ENCODE measurements at places on chromosomes 13 and 19.

GRCh38 chr13:37417060-37417441 is 181.5 kb downstream of the POSTN start:
- peak; percentile 33 for DNase-seq

DNA sequence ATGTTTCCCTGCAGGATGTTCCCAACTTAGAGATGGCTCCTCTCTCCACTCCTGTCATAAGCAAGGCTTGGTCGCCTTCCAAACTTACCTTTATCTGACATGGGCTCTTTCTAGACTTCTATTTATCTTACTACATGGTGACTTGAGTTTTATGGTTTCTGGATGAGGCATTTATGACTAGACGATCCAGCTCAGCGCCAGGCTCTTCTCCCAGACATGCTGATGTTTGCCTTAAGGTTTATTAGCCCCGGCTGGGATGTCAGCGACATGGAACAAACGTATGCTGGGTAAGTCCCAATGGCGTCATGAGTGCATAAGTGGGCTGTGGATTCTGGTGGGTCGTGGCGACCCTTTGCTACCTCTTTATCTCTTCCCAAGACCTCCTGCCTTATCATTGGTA is 39.8 kb upstream of the SLC15A1 start:
- no peak for DNase-seq

- DNase-seq: peak; percentile 3
Observed at GRCh38 chr13:26895081-26895807, 134.7 kb upstream of the GPR12 start.

- no peak for DNase-seq
Observed at GRCh38 chr13:35557475-35557874, 81.0 kb upstream of the MAB21L1 start.

GRCh38 chr13:38090913-38091312 is 221.3 kb upstream of the TRPC4 start:
- DNase-seq: no peak

DNA sequence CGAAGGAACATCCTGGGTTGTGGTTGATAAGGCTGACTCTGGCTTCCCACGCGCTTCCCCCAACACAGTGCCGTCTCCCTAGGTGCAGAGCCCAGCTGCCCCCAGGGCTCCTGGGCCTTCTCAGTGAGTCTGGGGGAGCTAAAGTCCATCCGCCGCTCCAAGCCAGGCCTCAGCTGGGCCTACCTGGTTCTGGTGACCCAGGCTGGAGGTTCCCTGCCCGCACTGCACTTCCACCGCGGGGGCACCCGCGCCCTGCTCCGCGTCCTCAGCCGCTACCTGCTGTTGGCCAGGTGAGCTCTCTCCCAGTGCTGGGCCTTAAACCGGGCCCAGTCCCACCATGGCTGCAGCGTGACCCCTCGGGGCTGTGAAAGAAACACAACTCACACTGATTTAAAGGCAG is 3.7 kb downstream of the TBC1D17 start:
- no peak for DNase-seq

GRCh38 chr19:40533508-40533907 is 43.2 kb upstream of the SHKBP1 start:
- peak; percentile 9 for DNase-seq

DNA sequence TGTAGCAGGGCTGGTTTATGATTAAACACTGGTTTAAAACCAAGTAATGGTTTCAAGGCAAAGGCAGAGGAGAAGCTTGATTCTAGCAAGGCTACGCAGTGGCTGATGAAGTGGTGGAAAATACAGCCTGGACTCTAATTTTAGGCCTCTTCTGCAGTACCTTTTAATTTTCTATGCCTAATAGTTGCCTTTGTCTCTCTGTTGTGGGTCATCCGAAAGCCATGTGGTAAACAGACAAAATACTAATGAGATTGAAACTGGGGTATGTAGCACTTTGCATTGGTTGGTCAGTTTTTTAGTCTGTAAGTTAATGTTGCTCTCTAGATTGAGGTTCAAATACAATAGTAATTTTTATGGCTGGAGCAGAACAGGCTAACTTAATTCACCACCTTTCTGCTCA is 3.3 kb downstream of the LMO7 start:
- no peak for DNase-seq

All from choroid plexus epithelial cell (primary cell).